ENCODE measurements at places on chromosomes 16 and 17. TPM values are rescaled to one million over a fixed set of nuclear protein-coding genes. Genes with fewer than 3 reads are reported as not detected.

The DPEP3 gene
- not detected for total RNA-seq

The TNFRSF13B gene
- not detected for total RNA-seq

The POLDIP2 gene
- 91.8 TPM for total RNA-seq

The SLC52A1 gene
- not detected for total RNA-seq

The ACSM5 gene
- not detected for total RNA-seq

The STH gene
- total RNA-seq: not detected

The SOX15 gene
- not detected for total RNA-seq

The TBX4 gene
- not detected for total RNA-seq

The CLEC10A gene
- total RNA-seq: not detected
